Activated naive CD4-positive, alpha-beta T cell treated with anti-CD3 and anti-CD28 coated beads for 36 hours (primary cell): ENCODE measurements at places on chromosomes 13 and 19.

GRCh38 chr13:53007872-53008271 is 20.7 kb upstream of the OLFM4 start:
- DNase-seq: no peak

DNA sequence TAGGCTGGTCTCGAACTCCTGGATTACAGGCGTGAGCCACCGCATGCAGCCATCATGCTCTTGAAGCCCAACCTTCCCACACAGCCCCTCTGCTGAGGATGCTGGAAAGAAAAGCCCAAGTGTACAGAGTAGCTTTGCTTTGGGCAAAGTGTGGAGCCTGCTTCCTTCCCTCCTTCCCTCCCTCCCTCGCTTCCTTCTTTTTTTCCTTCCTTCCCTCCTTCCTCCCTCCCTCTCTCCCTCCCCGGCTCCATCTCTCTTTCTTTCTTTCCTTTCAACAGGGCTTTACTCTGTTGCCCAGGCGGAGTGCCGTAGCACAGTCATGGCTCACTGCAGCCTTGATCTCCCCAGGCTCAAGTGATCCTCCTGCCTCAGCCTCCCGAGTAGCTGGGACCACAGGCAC is 2.7 kb downstream of the CC2D1A start:
- no peak for DNase-seq

- DNase-seq: no peak
Observed at GRCh38 chr13:52804202-52804641, 44.2 kb downstream of the PCDH8 start.

DNA sequence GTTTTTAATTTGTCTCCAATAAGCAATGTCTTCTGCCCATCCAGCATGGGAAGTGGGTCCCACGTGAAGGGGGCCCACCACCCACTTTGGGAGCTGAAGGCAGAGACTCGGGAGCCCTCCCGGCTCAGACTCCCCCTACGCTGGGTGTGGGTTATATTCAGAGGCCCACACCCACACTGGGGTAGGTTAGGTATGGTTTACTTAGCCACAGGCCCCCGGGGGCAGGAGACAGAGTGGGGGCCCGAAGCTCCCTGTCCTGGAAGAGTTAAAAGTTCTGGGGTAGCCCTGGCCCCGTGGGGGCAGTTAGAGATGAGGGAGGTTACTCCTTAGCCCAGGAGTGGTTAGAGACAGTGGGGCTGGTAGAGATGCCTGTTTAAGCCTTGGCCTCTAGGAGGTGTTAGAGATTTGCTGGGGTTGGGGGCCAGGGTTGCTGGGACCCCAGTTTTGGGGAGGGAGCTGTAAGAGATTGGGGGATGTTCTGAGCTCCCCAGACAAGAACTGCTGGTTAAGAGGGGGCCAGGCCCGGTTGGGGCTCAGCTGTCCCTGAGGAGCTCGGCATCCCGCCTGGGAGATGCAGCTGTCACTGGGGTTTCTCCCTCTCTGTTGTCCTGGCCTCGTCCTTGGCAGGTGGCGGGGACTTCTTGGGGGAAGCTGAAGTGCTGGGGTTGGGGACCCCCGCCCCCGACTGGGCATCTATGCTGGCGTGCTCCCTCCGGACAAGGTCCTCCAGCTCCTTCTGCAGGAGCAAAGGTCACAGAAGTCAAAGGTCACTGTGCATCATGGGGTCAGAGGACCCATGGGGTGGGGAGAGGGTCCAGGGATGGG is 712 bp upstream of the RINL start:
- no peak for DNase-seq

- no peak for DNase-seq
Observed at GRCh38 chr13:39297664-39298171, 259.5 kb downstream of the NHLRC3 start.

DNA sequence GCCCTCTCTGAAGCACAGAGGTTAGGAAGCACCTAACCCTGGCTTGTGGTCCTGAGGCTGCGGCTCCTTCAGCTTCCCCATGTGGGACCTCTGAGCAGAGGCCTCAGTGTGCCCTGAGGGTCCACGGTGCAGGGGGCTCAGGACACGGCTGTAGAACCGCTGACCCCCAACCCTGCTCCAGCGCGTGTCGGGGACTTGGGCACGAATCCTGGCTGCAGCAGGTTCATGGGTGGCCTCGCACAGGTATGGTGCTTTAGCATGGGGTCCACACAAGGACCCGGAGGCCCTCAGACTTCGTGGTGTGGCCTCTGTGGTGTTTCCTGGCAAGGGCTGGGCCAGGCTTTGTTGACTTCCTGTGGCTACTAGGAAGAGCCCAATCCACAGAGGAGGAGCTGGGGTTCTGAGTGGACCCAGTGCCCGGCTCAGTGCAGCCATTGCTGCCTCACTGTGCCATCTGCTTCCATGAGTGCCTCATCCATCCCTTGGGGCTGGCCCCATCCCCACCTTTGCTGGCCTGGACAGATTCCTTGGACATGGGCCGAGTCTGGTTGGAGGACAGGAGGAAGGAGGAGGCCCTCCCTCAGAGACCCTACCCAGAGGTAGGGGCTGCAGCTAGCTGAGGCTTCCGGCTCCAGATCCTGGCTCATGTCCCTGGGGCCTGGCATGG is 24.5 kb downstream of the ZBTB7A start:
- DNase-seq: no peak

- no peak for DNase-seq
Observed at GRCh38 chr13:113016526-113017295, 47.7 kb downstream of the MCF2L start.

GRCh38 chr13:27076421-27076820 is 95.2 kb downstream of the USP12 start:
- DNase-seq: no peak

DNA sequence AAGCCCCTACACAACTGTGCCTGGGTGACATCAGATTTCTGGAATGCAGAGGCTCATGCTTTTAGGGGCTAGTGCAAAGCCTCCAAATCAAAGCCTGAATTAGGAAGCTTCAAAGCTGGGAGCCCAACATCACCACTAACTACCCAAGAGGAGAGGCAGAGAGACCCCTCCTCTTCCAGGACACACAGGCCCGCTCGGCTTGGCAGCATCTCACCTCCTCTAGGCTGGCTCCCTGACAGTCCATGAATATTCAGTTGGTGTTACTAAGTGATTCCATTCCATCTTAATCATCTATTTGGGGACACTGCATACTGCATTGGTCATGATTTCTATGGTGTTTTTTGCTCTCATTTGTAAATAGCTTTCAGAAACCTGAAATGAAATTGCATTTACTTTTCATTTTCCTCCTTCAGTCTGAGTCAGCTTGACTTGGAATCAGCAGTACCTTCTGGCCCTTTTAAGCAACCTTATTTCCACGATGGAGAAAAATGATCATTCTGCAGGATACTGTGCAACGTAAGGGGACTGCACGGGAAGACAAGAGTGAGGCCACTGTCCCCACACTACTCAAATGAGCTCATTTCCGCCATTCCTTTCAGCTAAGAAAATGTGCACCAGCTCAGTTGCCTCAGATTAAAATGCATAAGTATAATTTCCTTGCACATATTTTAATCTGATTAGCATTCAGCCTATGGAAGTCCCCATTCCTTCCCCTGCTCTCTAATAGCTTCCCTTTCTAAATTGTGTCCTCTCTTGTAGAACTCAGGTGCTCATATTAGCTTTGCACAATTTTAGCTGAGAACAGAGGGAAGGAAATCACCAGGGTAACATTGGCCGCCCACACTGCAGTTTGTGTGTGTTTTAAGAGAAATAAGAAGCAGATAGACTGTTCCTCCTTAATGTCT is 219.9 kb downstream of the RFC3 start:
- DNase-seq: no peak

DNA sequence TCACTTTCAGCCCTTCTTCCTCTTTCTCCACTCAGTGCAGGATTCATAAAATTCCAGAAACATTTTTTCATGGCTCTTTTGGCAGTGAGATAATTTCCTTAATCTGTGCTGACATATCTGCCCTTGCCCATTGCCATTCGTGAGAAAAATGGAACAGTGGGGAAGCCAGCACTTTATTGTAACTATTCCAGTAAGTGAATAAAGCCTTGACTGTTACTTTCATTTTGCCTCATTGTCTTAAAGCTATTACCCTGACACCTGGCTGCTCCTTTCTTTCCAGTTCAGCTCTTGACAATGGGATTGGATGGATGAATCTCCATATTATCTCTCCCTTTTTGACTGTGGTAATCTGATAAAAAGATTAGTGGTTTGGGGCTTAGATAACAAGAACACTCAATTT is 1068.1 kb upstream of the PCDH20 start:
- no peak for DNase-seq

- DNase-seq: peak; percentile 50
Observed at GRCh38 chr13:32407854-32408253, 20.1 kb downstream of the N4BP2L1 start.

- DNase-seq: no peak
Observed at GRCh38 chr13:52395704-52396103, 10.3 kb downstream of the THSD1 start.

DNA sequence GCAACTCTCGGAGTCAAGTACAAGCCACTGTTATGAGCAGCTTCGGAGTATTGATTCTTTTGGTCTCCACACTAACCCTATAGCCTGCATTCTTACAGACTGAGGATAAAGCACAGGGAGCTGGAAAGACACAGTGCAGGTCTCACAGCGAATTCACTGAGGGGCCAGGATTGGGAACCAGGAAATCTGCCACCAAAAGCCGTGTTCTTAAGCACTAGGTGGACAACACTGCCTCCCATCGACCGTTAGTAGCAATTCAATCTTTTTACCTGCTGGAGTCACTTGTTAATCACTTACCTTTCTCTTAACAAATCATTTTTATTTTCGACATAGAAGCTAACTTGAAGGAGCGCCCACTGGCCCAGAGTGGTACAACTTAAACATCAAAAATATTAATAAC is 6.3 kb downstream of the PMIS2 start:
- DNase-seq: peak; percentile 35

DNA sequence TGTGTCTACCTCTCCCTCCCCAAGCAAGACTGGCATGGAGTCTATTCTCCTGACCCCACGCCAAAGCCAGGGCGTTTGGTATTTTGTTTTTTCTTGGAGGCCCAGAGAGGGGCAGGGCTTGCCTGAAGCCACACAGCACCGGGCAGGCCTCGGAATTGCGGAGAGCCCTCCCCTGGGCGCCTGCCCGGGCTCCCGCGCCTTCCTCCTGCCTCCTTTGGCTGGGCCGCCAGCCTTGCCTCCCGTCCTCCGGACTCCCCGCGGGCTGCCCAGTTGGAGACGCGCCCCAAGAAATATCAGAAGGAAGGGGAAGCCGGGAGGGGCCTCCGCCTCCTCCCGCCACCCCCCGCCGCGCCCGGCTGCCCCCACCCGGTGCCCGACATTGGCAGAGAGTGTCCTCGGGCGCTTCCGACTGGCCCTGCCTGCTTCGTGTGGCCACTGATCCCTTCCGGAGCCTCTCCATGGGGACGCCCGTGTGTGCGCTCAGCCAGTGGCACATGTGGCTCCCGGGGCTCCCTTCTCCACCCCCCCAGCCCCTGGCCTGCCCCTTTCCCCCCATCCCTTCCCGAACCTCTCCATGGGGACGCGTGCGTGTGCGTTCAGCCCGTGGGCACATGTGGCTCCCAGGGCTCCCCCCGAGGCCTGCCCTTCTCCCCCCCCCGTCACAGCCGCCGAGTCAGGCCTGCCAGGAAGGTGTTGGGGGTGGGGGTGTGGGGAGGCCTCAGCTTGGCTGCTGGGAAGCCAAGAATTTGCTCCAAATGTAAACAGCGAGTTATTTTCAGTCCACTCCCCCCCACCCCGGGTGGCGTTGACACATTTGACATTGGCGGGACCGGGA is 37.3 kb downstream of the NFIC start:
- no peak for DNase-seq

DNA sequence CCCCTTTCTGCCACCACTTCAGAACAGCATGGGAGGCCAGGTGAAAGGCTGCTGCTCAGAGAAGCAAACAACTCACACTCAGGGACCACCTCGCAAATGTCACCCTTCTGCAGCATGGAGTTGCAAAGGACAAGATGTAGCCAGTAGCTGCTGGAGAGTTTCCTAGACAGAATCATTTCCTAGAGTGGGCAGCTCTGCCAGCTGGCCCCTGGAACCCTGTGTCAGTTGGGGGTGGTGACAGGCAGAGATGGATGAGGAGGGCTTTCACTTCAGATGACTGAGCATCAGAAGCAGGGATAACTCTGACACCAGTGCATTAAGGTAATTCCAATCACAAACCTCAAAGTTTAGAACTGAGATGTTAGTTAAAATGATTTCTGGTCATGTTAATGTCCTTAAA is 34.4 kb upstream of the EPHX3 start:
- DNase-seq: no peak

DNA sequence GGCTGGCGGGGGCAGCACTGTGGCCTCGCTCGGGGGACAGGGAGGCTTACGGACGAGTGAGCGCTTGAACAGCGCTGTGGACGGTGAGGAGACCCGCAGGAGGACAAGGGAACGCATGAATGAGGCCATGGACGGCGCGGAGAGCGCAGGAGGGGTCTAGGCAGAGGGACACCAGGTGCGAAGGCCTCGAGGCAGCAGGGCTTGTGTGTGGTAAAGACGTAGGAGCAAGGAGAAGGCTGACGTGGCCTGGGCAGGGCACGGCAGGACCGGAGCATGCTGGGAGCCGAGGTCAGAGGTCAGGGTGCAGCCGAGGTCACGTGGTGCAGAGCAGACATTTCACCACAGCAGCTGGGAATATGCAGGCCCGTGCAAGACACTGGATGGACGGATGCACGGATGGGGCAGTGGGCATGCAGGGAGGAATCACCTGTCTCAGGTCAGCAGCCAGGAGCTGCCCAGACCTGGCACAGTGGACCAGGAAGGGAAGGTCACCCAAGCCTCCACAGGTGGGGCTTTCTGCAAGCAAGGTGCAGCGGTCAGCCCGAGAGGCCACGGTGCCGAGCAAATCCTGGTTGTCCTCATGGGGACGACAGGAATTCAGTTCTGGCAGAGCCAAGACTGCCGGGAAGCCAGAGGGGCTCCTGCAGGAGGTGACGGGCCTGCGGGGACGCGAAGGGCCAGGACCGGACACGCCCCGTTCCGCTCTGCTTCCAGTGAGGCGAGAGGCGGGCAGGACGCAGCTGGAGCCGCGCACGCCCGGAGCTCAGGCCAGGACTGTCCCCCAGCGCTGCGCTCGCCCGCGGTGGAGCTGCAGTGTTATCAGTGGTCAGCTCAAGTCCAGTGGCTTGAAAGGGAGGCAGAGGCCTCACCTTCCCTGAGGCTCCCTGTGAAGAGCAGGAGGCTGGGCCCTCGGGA is 72.2 kb downstream of the RASA3 start:
- no peak for DNase-seq

- DNase-seq: no peak
Observed at GRCh38 chr19:51772977-51773376, 12.0 kb downstream of the FPR2 start.

DNA sequence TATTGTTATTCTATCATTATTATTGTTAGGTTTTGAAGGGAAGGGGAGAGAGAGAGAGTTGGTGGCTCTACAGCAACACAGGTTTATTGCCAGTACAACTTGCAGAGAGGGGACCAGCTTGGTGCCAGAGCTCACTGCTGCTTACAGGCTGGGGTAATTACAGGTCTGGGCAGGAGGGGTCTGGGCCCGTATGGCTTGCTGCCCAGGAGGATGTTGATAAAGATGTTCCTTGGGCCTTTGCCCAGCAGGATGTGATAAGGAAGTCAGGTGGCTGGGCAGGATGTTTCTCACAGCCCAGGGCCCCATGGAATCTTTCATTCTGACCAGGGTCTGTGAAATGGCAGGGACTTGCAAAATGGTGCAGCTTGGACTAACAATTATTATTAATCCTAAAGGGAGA is 64.2 kb upstream of the ZNF599 start:
- DNase-seq: no peak
